ENCODE measurements at places on chromosomes 7 and 10.
A peak's percentile ranks its signal among the peaks of the same experiment; 100 is the strongest.

GRCh38 chr7:99456288-99456687 is 9.7 kb downstream of the ATP5MF start:
- no peak for DNase-seq

DNA sequence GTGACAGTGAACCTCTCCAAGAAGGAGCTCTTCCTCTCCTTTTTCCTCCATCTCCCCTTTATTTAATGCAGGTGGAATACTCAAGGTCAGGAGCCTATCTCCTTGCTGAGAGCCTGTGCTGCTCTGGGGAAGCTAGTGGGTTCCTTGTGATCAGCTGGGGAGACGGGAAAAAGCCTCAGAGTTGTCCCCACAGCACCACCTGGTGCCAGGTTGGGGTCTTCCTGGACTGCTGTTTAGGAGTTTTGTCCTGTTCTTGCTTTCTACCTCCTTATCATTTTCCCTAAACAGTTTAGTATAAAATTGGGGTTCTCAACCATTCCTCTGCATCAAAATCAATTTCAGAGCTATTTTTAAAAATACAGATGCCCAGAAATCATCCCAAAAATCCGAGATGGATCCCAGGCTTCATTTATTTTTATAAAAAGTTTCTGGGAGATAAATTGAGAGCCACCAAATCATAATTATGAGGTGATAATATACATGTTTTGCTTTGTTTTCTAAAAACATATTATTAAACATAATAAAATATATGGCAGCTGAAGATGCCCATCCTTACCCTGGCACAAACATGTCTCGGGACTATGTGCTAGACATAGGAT is 44.3 kb downstream of the MACC1 start:
- peak; percentile 22 for DNase-seq

GRCh38 chr10:131954356-131954965 is 27.3 kb downstream of the BNIP3 start:
- no peak for DNase-seq

DNA sequence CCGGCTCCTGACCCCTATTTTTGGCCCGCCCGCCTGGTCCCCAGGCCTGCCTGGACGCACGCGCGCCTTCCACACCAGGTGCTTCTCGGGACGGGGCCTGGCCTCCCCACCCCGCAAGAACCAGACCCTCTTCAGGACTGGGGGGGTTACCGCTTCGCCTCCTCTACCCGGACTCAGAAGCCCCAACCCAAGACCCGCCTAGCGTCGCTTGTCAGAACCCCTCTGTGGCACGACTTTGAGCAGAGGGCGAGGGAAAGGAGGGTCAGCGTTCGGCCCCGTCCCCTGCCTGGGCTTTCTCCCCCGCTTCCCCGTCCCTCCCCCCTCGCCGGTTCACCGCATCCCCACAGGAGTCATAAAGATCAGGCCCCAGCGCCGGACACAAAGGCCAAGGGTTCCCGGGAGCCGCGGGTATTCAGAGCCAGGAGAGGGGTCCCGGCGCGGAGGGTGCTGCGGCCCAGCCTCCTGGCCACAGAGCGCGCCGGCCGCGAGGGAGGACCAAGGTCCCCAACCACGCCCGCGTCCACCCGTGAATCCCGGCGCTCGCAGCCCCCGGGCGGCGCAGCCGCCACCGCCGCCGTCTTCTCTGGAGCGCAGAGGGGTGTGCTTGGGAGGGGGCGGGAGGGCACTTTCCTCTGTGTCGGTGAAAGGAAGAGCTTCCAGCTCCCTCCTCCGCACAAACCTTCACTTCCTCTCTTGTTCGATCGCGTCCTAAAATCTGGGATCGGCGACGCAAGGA is 351.9 kb downstream of the DNAJB6 start:
- no peak for DNase-seq
